ENCODE measurements at places on chromosomes 6 and 20.
A peak's percentile ranks its signal among the peaks of the same experiment; 100 is the strongest.

GRCh38 chr6:23728707-23729106 is 397.3 kb upstream of the NRSN1 start:
- no peak for DNase-seq

GRCh38 chr6:84007871-84008270 is 25.7 kb upstream of the MRAP2 start:
- DNase-seq, result no peak

- no peak for DNase-seq
Observed at GRCh38 chr20:33568868-33569801, 79.2 kb downstream of the CBFA2T2 start.

GRCh38 chr6:119463081-119463626 is 113.6 kb upstream of the MAN1A1 start:
- no peak for DNase-seq

DNA sequence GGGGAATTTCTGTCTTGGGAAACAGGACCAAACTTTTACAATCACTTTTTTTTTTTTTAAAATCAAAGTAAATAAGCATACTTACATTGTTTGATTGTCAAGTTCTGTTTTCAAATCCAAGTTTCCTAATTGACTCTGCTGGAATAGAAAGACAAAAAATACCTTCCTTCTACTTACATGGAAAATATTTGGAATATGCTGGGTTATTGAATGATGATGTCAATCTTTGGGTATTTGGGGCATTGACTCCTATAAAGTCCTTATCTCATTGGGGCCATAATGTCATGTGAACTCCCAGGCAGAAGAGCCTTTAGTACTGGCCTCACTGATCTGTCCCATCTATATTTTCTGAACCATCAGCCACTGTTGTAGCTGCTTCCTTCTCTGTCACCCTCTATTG is 122.6 kb upstream of the NOX3 start:
- DNase-seq, result no peak

DNA sequence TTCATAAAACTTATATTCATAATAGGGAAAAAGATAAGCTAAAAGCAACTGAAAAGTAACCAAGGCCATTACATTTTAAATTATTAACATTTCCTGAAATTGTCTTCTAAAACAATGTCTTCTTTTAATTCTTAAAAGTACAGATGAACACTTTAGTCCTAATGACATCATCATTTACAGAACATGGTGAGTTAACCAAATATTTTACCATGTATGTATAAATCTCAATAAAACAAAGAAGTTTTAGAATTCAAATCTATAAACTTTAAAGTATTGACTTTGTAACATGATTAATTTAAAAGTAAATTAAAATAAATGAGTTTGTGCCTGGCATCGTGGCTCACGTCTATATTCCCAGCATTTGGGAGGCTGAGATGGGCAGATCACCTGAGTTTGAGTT is 125.9 kb upstream of the PRSS16 start:
- no peak for DNase-seq

- no peak for DNase-seq
Observed at GRCh38 chr20:49682278-49682677, 31.4 kb downstream of the B4GALT5 start.

- DNase-seq, result peak; percentile 57
Observed at GRCh38 chr6:80742481-80742880, 636.0 kb downstream of the BCKDHB start.

DNA sequence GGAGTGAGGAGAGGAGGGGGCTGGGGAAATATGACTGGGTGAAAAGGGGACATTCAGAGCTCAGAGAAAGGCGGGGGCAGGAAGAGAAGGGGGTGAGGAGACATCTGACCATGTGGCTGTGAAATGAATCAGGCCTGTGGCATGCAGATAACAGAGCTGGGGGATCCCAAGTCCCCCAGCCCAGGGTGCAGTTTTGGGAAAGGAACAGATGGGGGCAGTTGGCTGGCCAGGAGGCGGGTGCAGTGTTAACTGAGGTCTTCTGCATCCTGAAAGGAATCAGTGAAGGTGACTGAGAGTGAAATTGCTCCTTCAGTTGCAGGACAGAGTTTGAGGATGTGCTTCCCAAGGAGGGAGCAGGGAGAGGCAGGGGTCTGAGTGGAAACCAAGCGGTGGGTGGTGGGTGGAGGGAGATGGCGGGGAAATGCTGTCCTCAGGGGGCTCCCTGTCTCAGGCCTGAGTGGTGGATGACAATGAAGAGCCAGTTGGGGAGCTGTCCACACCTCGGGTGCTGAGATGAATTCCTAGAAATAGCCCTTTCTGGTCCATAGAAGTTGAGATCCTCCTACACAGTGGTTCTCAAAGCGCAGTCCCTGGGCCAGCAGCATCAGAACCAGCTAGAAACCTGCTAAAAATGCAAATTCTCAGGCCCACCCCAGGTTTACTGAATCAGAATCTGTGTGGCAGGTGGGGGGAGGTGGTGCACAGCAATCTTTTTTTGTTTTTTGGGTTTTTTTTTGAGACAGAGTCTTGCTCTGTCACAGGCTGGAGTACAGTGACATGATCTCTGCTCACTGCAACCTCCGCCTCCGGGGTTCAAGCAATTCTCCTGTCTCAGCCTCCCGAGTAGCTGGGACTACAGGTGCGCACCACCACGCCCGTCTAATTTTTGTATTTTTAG is 26.0 kb upstream of the CCDC167 start:
- DNase-seq, result no peak

GRCh38 chr6:72560721-72561593 is 60.9 kb upstream of the KCNQ5 start:
- no peak for DNase-seq

DNA sequence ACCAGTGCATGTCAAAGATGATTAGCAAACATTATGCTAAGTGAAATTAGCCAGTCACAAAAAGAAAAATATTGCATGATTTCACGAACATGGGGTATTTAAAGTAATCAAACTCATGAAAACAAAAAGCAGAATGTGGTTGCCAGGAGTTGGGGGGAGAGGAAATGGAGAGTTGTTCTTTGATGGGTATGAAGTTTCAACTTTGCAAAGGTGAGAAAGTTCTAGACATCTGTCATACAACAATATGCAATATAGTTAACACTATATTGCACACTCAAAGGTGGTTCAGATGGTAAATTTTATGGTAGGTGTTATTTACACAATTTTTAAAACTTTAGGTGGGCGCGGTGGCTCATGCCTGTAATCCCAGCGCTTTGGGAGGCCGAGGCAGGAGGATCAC is 13.4 kb upstream of the GCNT2 start:
- DNase-seq, result no peak

GRCh38 chr6:168649209-168649608 is 208.2 kb downstream of the SMOC2 start:
- DNase-seq, result no peak

DNA sequence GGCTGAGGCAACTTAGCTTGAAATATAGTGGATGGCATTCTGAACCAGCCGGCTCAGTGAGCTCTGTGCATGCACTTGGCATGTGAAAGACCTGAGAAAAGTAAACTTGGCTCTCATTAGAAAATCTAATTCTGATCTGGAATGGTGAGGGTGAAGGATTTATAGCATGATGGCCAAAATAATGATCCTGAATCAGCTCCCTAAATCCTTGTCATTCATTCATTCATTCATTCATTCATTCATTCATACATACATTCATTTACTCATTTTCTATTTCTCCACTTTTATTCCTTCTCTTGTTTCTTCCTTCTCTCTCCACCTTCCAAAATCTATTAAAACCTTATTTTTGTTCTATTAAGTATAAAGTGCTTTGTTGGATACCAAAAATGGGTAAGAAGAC is 681.1 kb downstream of the DHX35 start:
- no peak for DNase-seq

GRCh38 chr20:44137266-44137801 is 49.7 kb downstream of the JPH2 start:
- no peak for DNase-seq

- DNase-seq, result no peak
Observed at GRCh38 chr6:137820425-137820824, 46.6 kb upstream of the TNFAIP3 start.

DNA sequence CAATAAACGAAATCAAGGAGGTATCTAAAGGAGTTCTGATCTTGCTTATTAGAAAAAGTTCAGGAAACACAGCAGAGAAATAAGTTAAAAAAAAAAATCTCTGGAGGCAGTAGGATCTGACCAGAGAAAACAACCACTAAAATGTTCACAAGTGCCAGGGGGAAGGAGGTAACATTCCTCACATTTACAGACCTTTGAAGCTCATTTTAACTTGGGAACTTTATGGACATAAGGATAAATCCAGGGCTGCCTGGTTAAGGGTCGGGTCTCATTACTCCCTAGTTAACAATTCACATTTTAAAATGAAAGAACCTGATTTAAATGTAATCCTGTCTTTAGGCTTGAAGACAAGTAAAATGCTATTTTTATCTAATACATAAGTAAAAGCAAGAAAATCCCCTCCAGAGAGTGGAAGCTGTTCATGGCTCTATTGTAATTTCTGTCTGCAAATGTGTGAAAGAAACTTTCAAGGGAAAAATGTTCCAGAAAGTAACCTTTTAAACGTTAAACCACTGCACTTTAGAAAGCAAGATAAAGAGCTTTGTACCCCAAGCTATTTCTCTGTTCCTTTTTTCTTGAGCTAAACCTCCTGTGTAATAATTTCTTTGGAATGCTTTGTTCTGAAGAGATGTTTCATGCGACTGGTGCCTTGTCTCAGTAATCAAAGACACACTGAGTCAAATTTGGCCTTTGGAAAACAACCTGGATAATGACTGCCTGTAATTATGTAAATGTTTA is 38.2 kb downstream of the MYLIP start:
- no peak for DNase-seq

DNA sequence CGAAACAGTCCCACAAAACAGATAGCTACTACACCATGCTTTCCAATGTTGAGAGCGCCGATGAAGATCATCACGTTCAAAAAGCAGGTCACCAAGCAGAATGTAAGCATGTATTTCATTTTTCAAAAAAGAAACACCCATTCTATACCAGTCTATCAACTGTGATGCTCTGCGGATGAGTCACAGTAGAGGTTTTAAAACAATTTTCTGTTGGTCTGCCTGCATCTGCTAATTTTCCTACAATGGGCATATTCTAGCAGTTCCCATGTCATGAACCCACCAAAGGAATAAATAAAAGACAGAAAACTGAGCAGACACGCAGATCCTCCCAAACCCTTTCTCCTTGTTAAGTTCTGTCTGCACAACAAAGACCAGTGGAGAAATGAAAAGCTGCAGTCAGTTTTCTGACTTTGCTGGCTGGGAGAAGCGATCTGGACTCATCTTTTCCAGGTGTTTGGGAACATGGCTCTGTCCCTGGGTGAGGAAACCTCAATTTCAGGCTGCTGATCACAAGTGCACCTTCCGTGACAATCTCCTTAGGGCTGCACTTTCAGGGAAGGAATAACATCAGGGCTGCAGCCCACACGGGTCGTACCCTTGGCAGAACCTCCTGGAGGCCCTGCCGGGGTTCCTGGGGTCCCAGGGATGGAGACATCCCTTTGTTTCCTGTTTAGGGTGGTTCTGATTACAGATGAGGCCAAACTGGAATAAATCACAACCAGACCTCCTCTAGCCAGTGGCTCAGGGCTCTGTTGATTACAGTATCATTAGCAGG is 200.1 kb downstream of the BMP7 start:
- DNase-seq, result no peak
